ENCODE measurements at places on chromosomes 1 and 21.

DNA sequence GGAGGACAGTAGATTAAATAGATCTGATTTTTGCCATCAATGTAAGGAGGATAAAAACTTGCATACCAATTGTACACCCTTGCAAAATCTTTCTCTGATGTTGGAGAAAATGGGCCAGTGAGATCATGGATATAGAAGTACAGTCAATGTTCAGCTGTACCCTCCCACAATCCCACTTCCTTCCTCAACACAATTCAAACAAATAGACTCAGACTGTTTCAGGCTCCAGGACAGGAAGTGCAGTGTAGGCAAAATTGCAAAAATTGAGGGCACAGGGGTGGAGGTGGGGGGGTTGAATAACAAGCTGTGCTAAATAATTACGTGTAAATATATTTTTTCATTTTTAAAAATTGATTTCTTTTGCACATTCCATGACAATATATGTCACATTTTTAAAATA is 3.9 kb upstream of the IFI44 start:
- DNase-seq: no peak

DNA sequence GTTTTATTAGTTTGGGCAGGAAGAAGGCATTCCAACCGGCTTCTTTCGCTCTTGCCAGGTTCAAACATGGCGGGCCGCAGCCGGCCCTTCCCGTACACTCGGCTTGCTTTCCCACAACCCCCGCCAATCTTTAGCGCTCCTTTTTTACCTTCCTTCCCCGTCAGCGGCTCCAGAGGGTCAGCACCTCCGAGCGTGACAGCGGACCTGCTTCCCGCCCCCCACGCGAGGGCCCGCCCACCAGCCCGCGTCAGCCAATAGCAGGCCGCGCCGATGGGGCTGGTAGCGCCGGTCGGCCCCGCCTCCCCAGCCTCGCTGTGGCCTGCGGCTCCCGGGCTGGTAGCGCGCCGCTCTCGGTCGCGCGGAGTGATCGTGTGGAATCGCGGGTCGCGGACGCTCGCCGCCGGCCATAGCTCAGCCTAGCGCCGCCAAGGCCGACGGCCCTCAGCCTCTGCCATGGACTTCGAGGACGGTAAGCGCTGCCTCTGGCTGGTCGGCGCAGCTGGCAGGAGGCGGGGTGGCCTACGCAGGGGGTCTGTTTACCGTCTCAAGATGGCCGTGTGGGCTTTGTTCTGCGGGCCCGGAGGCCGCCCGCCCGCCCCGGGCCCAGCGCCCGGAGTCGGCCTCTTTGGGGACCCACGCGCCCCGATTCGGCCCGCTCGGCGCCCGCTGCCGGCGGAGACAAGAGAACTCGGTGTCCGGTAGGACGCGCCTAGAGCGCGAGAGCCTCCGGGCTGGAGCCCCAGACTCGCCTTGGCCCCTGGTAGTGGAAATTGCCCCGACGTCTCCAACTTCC is at the start of gene ZNF326:
Gene ZNF326 (plus strand): TSS at position 306 of the 793 bp plus-strand sequence. CDS start 148 bp downstream, at position 454.
- peak; percentile 93 for DNase-seq

DNA sequence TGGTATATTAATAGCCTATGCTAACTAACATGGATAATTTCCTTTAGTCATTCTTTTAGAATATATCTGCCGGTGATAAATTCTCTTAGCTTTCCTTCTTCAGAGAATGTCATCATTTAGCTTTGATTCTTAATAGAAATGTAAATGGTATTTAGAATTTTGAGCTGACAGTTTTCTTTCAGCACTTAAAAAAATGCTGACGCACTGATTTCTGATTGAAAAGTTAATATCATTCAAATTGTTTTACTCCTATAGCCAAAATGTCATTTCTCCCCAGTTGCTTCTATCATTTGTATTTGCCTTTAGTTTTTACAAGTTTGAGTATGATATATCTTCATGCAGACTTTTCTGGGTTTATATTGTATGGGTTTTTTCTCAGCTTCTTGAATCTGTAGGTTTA is 668.0 kb downstream of the LTN1 start:
- no peak for DNase-seq

- no peak for DNase-seq
Measured at GRCh38 chr21:17651526-17651925, 38.8 kb upstream of the BTG3 start.

DNA sequence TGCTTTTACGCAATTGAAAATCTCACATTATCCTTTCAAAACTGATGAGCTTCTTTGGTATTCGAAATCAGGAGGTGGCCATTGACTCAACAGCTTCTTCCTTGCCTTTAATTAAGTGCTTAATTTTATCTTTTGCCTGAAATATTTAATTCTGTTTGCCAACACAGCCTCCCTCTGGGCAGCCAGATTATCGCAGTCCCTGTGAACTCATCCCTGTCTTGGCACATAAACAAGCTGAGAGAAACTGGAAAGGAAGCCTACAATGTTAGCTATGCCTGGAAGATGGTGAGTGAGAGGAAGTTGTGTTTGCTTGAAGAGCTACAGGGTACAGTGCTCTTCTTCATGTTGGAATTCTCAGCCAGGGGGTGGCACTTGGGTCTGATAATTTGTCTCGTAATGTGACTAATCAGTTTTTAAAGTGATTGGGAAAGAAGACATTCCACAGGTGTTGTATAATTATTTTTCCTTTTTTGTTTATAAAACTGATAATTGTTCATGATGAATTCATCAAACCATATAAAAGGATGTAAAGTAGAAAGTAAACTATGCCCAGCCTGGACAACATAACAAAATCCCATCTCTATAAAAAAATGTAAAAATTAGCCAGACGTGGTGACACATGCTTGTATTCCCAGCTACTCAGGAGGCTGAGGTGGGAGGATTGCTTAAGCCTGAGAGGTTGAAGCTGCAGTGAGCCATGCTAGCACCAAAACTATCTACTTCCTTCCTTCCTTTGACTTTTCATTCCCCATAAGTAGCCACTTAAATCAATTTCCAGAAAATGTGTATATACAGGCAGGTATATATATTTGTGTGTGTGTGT is 90.1 kb upstream of the RAVER2 start:
- DNase-seq: no peak

Measured in BE2C (cell line).